ENCODE measurements at places on chromosomes 1 and 21.

- no peak for DNase-seq
Observed at GRCh38 chr1:201205036-201205435, 14.4 kb downstream of the IGFN1 start.

GRCh38 chr1:207282496-207283380 lies 38.7 kb upstream of the CD55 start:
- DNase-seq = no peak

- DNase-seq = no peak
Observed at GRCh38 chr1:161914595-161914994, 109.1 kb downstream of the OLFML2B start.

DNA sequence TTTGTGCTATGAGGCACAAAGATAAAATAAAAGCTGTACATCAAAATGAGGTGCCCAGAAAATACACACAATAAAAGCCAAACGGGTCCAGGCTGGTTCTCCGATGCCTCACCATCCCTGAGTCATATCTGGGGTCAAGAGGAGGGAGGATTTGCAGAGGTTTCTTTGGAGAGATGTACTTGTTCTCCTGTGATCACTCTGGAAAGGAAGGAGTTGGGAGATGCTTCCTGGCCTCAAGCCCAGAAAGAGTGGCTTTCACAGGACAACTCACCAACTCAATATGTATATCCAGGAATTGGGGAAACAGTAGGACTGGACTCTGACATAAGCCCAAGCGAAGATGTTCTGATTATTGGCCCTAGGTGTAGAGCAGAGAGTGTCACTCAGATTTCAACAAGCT lies 51.9 kb downstream of the DIPK1A start:
- DNase-seq = no peak

DNA sequence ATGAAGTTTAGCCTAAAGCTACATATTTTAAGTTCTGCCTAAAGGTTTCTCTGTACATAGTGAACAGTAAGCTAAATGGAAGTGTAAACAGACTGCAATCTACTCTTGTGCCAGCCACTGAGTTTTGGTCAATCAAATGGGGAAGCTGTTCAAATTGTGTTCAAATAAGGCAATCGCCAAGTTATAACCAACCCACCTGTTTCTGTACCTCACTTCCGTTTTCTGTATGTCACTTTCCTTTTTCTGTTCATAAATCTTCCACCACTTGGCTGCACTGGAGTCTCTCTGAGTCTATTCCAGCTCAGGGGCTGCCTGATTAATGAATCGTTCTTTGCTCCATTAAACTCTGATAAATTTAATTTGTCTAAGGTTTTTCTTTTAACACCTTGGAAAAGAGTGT lies 10.8 kb upstream of the THEM4 start:
- DNase-seq = no peak

DNA sequence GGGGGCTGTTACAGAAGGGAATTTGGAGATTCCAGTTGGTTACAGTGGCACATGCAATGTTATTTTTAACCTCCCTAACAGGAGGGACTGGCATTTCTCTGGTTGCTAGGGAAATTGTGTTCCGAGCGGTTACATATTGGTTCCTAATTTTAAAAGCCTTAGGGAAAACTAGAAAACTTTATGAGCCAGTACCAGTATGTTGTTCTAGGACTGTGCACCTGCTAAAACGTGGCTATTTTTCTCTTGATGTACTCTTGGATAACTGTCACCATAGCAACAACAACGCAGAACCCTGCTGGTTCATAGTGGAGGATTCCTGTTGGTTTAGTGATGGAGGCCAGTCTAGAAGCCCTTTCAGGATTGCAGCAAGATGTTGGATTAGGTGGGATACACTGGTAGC lies 68.9 kb upstream of the PGBD5 start:
- DNase-seq = no peak

DNA sequence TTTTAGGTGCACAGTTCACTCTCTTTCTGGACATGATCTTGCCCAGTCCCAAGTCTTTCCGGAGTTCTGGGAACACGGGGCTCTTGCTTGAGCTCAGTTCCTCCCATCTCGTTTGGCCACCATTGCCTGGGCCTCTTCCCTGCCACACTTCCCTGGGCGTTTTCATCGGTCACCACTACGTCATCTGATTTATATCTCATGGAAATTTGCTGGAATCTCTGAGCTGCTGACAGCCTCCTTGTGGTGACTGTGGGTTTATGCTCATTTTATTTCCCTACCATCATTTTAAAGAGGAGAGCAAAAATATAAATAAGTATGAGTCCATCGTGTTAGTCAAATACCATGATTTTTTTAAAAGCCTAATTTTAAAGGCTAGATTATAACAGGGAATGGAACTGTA lies 449.1 kb upstream of the KAZN start:
- no peak for DNase-seq

GRCh38 chr1:206503591-206504362 lies 3.6 kb upstream of the RASSF5 start:
- no peak for DNase-seq

GRCh38 chr1:238360474-238360873 lies 469.8 kb upstream of the ZP4 start:
- DNase-seq = no peak

- no peak for DNase-seq
Observed at GRCh38 chr1:85275701-85276214, 674 bp downstream of the BCL10 start.

- no peak for DNase-seq
Observed at GRCh38 chr21:33041981-33042380, 16.2 kb downstream of the OLIG2 start.

DNA sequence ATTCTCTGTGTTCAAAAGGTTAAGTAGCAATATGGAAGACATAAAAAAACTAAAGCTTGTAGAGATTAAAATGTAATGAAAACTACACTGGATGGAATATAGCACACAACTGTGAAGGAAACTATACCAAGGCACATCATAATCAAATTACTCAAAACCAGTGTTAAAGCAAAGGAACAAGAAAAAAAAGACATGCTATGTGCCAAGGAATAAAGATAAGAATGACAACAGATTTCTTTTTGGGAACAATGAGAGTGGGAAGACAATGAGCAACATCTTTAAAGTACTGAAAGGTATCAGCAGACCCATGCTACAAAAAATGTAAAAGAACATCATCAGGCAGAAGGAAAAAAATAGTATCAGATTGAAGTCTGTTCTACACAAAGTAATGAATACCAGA lies 157.8 kb downstream of the VPS13D start:
- no peak for DNase-seq

DNA sequence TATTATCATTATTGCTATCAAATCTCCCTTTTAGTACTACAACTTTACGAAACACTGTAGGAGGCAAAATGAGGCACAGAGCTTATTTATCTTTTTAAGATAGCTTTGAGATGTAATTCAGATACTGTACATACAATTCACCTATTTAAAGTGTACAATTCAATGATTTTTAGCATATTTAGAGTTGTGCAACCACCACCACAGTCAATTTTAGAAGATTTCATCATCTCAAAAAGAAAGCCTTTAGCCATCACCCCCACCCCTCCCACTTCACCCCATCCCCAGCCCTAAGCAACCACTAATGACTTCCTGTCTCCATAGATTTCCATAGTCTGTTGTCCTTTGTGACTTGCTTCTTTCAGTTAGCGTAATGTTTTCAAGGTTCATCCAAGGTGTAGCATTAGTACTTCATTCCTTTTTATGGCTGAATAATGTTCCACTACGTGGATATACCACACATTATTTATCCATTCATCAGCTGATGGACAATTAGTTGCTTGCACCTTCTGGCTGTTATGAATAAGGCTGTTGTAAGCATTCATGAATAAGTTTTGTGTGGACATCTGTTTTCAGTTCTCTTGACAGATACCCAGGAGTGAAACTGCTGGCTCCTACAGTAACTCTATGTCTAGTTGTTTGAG lies 9.4 kb upstream of the CAPN9 start:
- DNase-seq = no peak

DNA sequence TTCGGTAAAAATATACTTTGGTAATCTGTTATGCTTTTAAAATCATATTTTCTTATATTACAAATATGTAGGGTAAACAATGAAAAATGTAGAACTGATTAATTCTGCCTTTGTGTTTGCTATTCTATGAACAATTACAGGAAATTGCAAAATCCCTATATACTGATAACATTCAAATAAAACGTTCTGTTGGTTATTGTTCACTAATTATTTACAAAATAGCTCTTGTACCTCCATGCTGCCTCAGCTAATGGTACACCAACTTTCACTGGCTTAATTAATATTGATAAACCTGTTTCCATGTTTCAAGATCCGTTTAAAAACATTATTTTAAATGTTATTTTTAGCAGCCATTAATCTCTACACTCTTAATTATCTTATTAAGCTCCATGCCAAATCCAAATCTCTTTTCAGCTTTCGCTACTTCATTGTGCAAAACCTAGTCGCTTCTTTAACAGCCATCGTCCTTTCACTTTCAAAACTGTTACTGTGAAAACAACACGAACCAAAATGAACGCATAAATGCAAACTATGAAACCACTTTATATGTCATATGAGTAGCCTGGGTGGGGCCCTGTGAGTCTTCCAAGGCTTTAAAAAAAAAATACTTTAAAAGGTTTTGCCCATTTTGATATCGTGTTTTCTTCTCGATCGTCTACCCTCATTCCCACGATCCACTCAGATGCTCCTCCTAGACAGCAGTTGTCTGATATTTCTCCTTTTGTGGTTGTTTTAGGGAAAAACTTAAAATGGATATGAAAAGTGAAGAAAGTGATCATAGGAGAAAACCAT lies 807.1 kb downstream of the USP25 start:
- DNase-seq = no peak

DNA sequence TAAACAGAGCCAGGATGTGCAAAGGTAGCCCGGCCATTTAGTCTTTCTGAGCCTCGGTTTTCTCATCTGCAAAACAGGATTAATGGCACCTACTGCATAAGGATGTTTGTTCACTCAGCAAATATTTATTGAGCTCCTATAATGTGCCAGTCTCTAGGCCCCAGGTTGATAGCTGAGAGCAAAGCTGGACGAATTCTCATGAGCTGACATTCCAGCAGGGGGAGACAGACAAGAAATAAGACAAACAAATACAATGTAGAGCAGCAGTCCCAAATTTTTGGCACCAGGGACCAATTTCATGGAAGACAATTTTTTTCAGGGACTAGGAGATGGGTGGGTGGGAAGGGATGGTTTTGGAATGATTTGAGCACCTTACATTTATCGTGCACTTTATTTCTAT lies 74.3 kb upstream of the PAX7 start:
- no peak for DNase-seq

DNA sequence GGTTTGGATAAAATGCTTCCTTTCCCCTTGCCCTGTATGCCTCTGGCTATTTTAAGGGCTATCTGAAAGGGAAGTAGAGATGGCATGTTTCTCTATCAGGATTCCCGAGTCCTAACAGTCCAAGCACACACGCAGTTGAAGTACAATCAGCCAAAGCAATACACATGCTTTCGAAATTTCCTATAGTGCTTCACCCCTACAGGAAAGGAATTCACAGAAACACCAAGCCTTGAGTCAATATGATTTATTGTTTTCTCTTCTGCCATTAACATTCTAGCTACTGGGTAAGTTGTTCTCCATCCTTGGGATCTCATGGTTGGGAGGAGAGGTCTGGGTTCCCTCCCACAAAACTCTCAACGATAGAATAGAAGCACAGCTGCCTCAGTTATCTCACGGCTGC lies 8.7 kb downstream of the ITLN1 start:
- DNase-seq = no peak

DNA sequence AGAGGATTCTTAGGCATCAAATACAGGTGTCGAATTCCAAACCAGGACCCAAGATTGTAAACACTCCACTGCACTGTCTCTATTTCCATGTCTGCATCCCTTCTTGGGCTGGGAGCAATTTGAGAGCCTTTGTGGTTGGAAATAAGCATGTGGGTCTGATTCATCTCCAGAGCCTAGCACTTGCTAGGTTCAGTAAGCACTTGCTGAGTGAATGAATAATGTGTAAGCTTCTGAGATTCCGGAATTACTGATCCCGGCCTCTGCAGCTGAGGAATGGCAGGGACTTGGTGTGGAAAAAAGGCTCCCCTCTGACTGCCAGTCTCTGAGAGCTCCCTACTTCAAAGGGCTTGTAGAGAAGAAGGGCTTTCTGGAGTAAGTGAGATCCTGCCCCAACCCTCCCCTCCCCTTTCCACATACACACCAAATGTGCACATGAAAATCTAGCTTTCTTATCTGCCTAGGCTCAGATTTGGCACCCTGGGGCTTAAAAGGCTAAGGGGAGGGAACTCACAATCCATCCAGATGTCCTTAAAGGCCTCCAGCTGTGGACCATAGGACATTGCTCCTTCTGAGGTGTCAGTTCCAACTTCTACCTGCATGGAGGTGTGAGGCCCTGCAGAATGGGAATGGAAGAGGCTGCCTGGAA lies 39.6 kb upstream of the TRABD2B start:
- DNase-seq = no peak

GRCh38 chr1:41390166-41390565 lies 28.9 kb downstream of the FOXO6 start:
- no peak for DNase-seq

Measured in activated CD4-positive, CD25-positive, alpha-beta regulatory T cell (primary cell).